ENCODE measurements at places on chromosomes 7 and 10.

DNA sequence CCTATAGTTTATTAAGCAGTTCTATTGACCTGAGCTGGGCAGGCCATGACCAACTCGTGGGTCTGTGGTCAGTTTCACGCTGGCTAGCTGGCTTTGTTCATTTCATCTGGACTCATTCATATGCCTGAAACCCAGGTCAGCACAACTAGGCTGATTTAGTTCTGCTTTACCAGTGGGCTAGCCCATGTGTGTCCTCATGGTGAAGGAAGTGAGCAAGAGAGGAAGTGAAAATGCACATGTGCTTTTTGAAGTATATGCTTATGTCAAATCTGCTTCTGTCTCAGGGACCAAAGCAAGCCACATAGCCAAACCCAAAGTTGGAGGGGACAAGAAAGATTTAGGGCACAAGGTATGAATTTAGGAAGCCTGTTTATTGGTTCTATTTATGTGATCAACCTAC lies 154.5 kb downstream of the RNF133 start:
- no peak for DNase-seq

GRCh38 chr7:130365511-130366441 lies 14.5 kb upstream of the CPA1 start:
- DNase-seq: peak; percentile 98

- no peak for DNase-seq
Observed at GRCh38 chr10:572696-573095, 116.8 kb downstream of the DIP2C start.

- DNase-seq: no peak
Observed at GRCh38 chr7:831596-832166, 595 bp upstream of the SUN1 start.

DNA sequence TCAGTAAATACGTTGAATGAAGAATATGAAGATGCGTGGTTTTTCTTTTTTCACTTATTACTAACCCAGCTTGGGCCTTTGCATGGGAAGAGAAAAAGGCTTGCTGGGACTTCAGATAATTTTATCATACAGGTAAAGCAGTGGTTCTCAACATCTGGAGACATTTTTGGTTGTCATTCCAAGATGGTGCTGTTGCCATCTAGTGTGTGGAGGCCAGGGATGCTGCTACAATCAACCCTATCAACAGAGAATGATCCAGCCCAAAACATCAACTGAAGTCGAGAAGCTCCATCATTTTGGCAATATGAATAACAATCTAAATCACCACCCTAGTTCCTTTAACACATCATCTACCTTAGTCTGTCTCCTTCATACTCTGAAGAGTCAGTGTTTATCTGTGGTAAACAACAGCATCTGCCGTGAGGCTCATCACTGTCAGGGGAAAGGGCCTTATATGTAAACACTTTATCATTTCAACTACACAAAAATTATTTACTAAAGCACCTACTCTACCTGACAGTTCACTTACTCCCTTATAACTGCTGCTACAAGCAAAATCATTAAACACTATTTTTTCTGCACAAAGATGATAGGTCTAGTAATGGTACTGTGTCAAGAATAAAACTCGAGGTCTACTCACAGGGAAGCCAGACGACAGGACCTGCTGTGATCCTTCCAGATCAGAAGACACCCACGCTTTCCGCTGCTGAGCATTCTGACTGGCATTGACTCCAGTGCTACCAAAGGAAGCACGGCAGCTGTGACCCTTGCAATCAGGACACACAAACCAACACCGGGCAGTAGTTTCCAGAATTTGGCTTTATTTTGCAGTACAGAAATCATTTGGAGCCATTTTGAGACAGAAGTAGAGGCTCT lies 48.6 kb downstream of the GDI2 start:
- no peak for DNase-seq

- no peak for DNase-seq
Observed at GRCh38 chr7:135538376-135538775, 19.3 kb upstream of the NUP205 start.

- DNase-seq: no peak
Observed at GRCh38 chr7:1670894-1671593, 967 bp downstream of the ELFN1 start.

- DNase-seq: peak; percentile 37
Observed at GRCh38 chr7:74174606-74175082, 488 bp downstream of the EIF4H start.

- no peak for DNase-seq
Observed at GRCh38 chr10:113369365-113369694, 183.5 kb upstream of the HABP2 start.

GRCh38 chr10:6059506-6059905 lies 2.7 kb downstream of the IL2RA start:
- DNase-seq: no peak

DNA sequence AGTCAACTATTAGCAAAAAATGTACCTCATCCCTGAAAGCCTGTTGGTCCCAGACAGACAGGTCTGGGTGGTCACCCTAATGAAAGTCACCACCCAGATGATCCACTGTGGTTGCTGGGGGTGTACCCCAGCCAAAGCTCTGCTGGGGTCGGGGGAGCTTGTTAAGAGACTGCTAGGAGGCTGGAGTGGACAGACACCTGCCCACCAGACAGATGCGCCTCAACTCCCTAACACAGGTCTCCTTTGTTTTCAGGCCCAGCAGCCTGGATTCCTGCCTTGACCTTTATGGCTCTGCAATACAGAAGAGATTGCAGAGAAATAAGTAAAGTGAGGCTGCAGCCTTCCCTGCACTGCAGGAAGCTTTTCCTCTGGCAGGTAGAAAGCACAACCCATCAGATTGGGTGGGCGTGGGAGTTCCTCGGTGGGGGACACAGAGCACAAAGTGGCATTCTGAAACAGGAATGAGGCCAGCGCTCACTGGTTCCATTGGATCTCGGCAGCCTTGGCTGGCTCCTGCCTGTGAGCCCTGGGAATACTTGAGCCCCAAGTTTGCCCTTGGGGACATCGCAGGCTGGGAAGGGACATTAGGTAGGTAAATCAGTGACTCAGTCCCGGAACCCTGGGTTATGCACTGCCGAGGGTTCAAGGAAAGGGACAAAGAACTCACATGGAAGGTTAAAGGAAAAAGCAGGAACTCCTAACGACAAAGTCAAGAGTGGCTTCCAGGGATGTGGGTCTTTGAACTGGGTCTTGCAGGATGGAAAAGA lies 18.0 kb upstream of the ZNF488 start:
- DNase-seq: no peak

GRCh38 chr10:6464862-6465430 lies 115.1 kb downstream of the PRKCQ start:
- no peak for DNase-seq

GRCh38 chr7:28346676-28347363 lies 65.5 kb upstream of the CREB5 start:
- DNase-seq: no peak

- DNase-seq: no peak
Observed at GRCh38 chr10:5538446-5538845, 13.7 kb downstream of the CALML3 start.

DNA sequence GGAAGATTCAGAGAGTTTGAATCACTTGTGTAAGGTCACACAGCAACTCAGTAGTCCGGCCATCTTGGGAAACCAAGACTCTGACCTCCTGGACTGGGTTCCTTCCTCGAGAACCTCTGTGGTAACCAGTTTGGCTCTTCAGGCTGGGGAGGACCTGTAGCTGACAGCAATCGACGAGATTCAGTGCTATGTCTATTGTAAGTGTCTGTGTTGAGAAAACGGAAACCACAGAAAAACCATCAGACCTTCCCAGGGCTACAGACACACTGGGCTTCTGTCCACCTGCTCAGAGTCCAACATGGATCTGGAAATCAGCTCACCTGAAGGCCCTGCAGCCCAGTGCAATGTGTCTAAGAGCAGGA lies 403.7 kb downstream of the RPS24 start:
- DNase-seq: no peak

DNA sequence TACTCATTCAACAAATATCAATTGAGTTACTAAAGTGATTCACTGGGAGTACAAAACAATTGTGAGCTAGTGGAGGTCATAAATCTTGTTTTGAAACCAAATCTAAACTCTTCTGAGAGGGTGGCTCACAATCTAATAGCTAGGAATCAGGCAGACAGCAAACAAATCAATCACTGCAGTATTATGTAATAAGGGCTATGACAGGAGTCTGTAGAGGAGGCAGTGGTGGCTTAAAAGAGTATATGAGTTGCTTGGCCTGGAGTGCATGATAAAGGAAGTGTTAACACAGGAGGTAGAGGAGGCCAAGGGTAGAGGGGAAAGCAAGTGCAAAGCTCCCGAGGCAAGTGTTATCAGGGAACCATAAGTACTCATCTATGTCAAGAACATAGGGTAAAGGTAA lies 16.5 kb downstream of the MYPN start:
- no peak for DNase-seq

DNA sequence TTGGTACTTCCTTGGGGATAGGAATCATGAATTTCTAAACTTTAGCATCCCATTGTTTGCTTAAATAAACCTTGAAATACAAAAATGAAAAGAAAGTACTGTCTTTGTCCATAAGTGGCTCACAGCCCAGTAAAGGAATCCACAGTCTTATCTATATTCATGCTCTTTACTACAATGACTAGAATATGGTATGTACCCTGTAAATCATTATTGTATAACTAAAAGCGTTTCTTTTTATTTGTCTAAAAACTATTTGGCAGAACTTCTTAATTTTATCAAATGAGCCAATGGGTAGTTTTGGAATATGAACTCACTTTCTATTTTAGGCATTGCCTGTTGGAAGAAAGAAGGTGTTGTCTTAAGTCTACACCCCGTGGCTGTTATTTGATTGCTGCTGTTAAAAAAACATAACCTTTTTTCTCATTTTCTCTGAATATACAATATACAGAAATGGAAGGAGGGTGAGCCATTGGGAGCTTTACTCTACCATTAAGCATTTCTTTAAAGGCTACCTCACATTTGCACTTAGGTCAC lies 12.4 kb upstream of the STRIP2 start:
- no peak for DNase-seq

DNA sequence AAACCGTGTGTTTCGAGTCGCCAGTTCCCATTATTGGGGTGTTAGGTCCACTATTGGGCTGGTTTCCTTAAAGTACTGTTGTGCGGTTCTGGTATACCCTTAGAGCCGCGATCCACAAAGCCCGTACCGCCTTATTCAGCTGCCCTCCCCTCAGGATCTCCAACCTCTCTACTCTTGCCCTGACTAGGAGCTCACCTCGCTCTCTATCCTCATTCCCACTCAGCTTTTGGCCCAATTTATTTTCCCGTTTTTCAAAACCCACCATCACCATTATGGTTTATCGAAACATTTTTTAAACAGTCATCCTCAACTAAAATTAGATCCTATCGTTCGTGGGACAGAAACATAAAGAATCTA lies 461 bp upstream of the ETV1 start:
- peak; percentile 68 for DNase-seq

- no peak for DNase-seq
Observed at GRCh38 chr7:131067220-131067619, 260.5 kb upstream of the MKLN1 start.

DNA sequence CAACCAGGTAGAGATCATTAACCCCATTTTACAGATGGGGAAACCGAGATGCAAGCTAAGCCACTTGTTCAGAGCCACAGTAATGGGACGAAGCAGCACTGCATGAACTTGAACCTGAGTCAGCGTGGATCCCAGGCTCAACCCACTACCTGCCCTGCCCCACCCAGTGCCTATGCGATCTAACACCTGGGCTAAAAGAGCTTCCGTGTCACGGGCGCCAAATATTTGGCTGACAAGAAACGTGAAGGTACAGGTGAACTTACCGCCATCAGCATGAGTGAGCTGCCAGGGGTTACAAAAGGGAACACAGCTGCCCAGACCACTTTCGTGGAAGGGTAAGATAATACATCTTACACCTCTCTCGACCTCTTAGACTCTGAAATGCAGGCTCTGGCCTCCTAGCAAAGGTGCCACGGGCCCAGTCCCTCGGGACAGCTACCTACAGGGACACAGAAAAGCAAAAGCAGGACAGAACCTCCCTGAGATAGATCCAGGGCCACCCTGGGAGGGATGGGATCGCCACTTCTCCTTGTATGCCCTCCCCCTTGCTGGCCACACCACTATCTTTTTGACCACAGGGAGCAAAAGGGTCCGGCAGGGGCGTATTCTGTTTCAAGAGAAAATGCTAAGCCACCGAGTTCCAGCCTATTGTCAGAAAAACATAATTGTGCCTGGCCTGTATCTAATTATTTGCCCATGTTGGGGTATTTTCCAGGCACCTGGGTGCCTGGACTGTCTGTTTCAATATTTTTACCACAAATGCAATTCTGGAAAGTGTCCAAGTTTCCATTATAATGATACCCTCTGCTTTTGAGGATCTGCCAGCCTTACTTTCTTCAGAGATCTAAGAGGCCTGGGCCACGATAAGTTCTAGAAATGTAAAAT lies 6.4 kb downstream of the CHST15 start:
- DNase-seq: no peak

GRCh38 chr10:129871966-129872365 lies 92.1 kb downstream of the EBF3 start:
- no peak for DNase-seq

DNA sequence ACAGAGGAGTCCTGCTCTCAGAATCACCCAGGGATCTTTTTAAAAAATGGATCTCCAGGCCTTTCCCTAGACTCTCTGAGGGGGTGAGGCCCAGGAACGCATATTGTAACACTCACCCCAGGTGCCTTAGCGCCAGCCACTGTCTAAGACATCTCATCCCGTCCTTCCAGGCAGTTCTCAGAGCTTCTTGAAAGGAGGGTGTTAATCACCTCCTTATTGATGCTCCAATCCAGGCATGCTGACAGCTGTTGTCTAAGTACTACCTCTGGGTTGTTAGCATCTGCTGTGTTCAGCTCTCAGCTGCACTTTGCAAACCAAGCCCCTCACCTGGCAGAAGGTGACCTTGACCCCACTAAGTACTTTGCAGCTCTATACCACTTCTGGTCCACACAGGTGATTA lies 36.0 kb downstream of the KIAA1549 start:
- no peak for DNase-seq

- no peak for DNase-seq
Observed at GRCh38 chr10:4939224-4940072, 23.8 kb upstream of the AKR1C1 start.

DNA sequence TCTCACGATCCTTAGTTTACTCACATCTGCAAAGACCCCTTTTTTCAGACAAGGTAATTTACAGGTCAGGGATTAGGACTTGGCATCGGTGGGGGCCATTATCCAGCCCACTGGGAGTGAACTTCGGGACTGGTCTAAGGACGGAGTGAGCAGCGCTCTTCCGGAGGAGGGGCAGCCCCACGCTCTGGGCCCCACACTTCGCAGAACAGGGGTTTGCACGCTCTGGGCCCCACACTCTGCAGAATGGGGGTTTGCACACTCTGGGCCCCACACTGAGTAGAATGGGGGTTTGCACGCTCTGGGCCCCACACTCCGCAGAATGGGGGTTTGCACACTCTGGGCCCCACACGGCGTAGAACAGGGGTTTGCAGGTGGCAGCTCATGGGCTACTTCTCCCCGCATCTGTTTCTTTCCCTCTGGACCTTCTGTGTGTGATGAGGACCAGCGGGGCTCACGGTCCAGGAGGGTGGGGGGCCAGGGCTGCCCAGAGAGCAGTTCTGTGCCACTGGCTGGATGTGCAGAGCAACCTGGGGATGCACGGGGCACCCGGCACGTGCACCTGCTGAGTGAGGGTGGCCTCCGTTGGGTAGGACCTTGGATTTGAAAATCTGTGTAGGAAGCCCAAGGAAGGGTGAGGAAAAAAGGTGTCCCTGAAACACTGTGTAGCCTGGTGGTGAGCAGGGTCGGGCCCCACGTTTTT lies 134.8 kb downstream of the WDR37 start:
- DNase-seq: no peak

- DNase-seq: no peak
Observed at GRCh38 chr10:83917537-83918506, 221.5 kb upstream of the GHITM start.
